ENCODE measurements at places on chromosomes 3 and 15.

- DNase-seq: no peak
Observed at GRCh38 chr15:96089405-96090058, 241.0 kb upstream of the NR2F2 start.

- no peak for DNase-seq
Observed at GRCh38 chr15:82575335-82575734, 35.1 kb upstream of the RPS17 start.

- no peak for DNase-seq
Observed at GRCh38 chr3:24499991-24500390, 5.3 kb upstream of the THRB start.

DNA sequence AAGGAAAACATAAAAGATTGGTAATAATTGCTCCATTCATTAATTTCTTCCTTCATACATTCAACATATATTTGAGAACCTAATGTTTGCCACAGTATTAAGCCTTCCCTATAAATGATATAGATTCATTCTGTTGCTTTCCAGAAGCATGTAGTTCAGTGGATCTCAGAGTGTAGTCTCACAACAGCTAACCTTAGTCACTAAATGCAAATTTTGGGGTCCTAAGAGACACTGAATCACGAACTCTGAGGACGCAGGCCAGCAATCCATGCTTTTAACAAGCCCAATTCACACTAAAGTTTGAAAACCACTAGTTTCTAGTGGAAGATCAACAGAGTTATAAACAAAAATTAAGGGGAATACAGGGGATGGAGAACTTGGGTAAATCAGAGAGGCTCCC lies 7.2 kb upstream of the AQR start:
- no peak for DNase-seq

- no peak for DNase-seq
Observed at GRCh38 chr15:92667970-92668485, 12.5 kb upstream of the FAM174B start.

- no peak for DNase-seq
Observed at GRCh38 chr3:173395073-173395411, 2.5 kb upstream of the NLGN1 start.

DNA sequence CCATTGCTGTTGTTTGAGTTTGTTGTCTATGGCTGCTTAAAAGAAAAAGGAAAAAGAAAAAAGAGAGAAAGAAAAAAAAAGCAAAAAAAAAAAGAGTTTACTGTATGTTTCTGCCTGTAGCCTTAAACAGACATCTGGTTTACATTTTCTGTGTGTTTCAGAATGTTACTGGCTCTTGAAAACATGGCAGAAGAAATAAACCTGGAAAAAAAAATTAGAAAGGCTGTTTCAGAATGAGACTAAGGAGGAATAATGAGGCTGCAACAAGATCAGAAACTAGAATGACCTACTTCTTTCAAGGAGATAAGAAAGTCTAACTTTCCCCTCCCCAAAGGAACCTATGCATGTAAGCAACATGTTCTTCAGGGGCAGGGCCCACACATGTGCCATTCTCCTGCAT lies 292.1 kb downstream of the DIPK2A start:
- DNase-seq: no peak

All from stimulated activated CD8-positive, alpha-beta memory T cell treated with anti-CD3 and anti-CD28 coated beads, Interleukin-4, amount 100 ng/mL, for 4 hours (primary cell).